Glutamatergic neuron (in vitro differentiated cells): ENCODE measurements at places on chromosomes 5 and 9. TPM values are rescaled to one million over a fixed set of nuclear protein-coding genes. Genes with fewer than 3 reads are reported as not detected.

DNA sequence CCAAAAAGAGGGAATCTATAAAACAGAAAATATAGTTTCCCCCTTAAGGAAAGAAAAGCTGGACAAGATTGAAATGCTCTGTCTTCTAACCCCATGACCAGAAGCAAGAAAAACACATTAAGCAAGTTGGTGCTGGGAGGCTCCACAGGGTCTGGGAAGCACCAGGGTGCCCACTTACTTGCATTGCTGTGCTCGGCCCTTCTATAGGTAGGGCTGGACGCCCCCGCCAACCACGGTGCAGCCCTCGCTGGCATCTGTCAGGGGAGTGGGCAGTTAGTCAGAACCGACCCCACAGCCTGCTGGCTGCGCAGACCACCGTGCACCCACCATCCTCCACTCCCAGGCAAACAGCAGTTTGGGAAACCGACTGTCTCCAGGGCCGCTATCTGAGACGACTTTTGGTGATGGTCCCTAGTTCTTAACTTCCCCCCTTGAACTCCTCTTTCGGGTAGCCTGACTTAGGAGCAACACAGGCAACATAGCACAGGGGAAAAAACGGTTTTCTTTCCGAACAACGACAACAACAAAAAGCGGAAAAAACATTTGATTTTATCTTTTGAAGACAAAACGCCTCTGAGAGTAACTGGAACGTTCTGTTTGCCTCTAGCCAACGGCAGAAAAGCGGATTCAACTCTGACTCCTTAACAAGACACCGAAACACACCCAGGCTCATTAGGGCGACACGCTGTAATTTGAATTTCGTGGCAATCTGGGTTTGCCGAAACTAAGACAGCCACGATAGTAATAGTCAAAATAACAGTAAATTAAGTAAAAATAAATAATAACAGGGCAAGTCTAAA is 3.9 kb downstream of the IRX2 start:
- H3K36me3 ChIP-seq = peaks cover 11% of the 10 kb centered on the region
- H3K4me1 ChIP-seq = peaks cover 30% of the 10 kb centered on the region
- H3K27ac ChIP-seq = no peak overlapping the region
- no peak for DNase-seq
- peaks cover 17% of the 10 kb centered on the region for H3K27me3 ChIP-seq
- peak overlapping the region; percentile 81 for H3K4me3 ChIP-seq

- no peaks in the 10 kb centered on the region for H3K27me3 ChIP-seq
- no peak for DNase-seq
- no peaks in the 10 kb centered on the region for H3K4me1 ChIP-seq
- no peak overlapping the region for H3K4me3 ChIP-seq
- H3K27ac ChIP-seq = no peak overlapping the region
Measured at GRCh38 chr5:132322266-132322665, 28.1 kb downstream of the SLC22A4 start.

GRCh38 chr5:61320860-61321259 is 11.2 kb upstream of the ZSWIM6 start:
- H3K27me3 ChIP-seq = peaks cover 2% of the 10 kb centered on the region
- H3K4me3 ChIP-seq = no peak overlapping the region
- H3K36me3 ChIP-seq = no peaks in the 10 kb centered on the region
- no peak overlapping the region for H3K27ac ChIP-seq
- H3K4me1 ChIP-seq = peaks cover 3% of the 10 kb centered on the region

ISL1 gene
- 152 TPM for total RNA-seq

- no peak for DNase-seq
- no peaks in the 10 kb centered on the region for H3K4me1 ChIP-seq
- no peaks in the 10 kb centered on the region for H3K27me3 ChIP-seq
- H3K36me3 ChIP-seq = no peaks in the 10 kb centered on the region
Measured at GRCh38 chr5:102418531-102418930, 80.3 kb downstream of the SLCO6A1 start.

DNA sequence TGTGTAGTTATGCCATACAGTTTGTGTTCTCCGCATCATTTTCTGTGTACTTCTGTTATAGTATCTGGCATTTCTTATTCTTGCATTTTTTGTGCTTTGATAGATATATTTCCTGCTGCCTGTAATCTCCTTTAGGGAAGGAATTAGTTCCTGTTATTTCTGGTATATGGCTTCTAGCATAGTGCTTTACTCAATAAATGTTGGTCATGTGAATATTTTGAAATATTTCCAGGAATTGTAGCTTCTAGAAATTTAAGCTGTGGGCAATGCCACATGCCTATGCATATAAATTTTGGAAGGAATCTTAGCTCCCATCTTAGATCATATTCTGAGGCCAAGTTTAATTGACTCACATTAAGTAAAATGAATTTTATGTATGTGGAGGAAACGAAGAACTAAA is 11.5 kb upstream of the PRRC1 start:
- no peaks in the 10 kb centered on the region for H3K4me1 ChIP-seq
- no peak overlapping the region for H3K27ac ChIP-seq
- no peak for DNase-seq
- H3K4me3 ChIP-seq = no peak overlapping the region
- no peaks in the 10 kb centered on the region for H3K36me3 ChIP-seq

SHISAL2B gene
- not detected for total RNA-seq

SMIM33 gene
- not detected for total RNA-seq

DNA sequence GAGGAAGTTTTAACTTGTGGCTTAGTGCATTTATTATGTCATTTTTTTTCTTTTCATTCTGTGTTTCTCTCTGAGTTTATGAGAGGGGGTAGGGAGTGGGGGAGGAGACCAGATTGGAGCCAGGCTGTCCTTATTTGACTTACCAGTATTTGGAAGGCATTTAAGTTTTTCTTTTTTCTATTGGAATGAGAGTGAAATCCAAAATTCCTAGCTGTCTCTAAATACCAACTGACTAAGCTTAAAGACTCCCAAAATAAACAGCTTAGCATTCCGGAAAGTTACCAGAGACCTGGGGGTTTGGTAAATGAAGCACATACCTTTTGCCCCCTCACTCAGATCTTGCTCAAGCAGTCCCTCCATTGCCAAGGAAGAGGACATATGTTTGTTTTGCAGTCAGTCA is 581.9 kb upstream of the BRINP1 start:
- peaks cover 7% of the 10 kb centered on the region for H3K4me1 ChIP-seq
- H3K36me3 ChIP-seq = no peaks in the 10 kb centered on the region
- H3K27ac ChIP-seq = no peak overlapping the region
- H3K4me3 ChIP-seq = no peak overlapping the region

DNA sequence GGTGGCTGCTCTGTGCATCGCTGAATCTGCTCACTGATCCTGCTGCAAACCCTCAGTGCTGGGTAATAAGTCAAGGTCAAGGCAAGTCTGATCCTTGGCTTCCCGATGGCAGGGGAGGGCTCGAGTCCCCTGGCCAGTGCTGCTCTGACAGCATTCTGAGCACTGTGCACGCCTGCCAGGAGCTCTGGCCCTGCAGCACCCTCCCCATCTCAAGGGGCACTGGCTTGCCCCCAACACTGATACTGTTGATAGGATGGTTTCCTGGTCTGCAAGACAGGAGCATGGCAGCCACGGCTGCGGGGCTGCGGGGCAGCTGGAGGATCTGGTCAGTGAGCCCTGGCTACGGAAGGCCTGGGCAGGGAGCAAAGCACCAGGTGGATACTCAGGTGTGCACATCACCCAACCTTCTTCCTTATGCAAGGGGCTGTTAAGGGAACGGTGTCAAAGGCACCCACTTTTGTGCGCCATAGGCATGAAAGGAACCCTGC is 71.8 kb downstream of the SECISBP2 start:
- peaks cover 4% of the 10 kb centered on the region for H3K4me1 ChIP-seq
- H3K36me3 ChIP-seq = peaks cover 5% of the 10 kb centered on the region
- DNase-seq = no peak
- H3K27me3 ChIP-seq = peaks cover 9% of the 10 kb centered on the region
- H3K27ac ChIP-seq = no peak overlapping the region

DNA sequence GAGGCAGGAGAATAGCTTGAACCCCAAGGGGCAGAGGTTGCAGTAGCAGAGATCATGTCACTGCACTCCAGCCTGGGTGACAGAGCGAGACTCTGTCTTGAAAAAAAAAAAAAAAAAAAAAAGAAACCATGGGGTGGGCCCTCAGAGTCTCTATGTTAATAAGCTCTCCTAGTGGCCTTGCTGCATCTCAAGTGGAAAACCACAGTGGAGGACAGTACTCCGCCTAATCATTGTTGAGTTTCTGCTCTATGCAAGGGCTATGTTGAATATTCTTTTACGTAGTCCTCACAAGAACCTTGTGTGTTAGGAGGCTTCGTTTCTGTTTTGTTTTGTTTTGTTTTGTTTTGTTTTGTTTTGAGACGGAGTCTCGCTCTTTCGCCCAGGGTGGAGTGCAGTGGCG is 48.9 kb downstream of the TJP2 start:
- H3K36me3 ChIP-seq = no peaks in the 10 kb centered on the region
- H3K4me1 ChIP-seq = no peaks in the 10 kb centered on the region
- no peak overlapping the region for H3K4me3 ChIP-seq
- DNase-seq = no peak
- no peaks in the 10 kb centered on the region for H3K27me3 ChIP-seq

DNA sequence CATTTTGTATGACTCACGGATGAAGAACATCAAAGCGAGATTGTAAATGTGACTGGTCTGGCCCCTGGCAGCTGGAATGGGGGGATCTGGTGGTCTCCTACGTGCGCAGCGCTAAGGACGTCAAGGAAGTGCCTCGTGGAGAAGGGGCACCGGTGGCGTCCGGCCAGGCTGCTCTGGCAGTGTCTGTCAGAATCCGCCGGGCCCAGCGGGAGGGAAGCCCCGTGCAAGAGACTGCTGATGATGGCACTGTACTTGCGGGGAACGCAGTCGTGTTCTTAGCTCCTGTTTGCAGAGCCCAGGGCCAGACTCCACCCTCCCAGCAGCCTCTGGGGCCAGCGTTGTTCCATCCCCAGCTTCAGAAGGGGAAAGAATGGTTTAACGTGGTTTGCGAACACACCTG is 75.5 kb downstream of the COL5A1 start:
- peaks cover 29% of the 10 kb centered on the region for H3K36me3 ChIP-seq
- peaks cover 4% of the 10 kb centered on the region for H3K4me1 ChIP-seq
- peaks cover 2% of the 10 kb centered on the region for H3K27me3 ChIP-seq
- no peak for DNase-seq

GRCh38 chr9:129278391-129279237 is 100.6 kb upstream of the IER5L start:
- H3K4me3 ChIP-seq = no peak overlapping the region

DNA sequence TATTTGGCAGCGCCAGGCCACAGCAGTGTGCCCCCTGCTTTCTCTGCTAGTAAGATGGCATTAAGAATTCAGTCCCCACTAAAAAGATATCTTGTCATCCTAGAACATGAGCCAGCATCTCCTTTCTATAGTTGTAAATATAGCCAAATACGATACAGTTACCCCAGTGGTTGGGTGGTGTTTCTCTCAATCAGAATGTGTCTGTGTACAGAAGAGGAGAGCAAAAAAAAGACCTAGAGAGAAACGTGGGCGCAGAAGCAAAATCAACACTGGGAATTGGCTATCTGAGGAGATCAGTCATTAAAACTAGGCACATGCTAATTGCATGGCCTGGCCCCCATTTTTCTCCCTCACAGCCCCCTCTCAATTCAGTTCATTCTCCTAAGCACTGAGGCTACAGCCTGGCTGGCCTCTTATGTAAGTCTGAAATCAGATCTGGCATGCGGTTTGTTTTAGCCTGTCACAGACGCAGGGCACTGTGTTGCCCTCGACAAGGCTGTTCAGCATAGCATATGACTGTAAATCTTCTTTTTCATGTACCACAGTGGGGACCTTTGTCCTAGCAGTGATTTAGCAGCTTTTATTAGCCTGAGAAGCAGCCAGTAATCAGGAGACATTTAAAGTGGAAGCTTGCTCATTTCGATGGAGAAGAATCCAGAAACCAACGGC is 57.8 kb downstream of the RORB start:
- no peak for DNase-seq
- H3K36me3 ChIP-seq = no peaks in the 10 kb centered on the region
- H3K27ac ChIP-seq = no peak overlapping the region
- no peak overlapping the region for H3K4me3 ChIP-seq
- H3K4me1 ChIP-seq = no peaks in the 10 kb centered on the region
- no peaks in the 10 kb centered on the region for H3K27me3 ChIP-seq

DNA sequence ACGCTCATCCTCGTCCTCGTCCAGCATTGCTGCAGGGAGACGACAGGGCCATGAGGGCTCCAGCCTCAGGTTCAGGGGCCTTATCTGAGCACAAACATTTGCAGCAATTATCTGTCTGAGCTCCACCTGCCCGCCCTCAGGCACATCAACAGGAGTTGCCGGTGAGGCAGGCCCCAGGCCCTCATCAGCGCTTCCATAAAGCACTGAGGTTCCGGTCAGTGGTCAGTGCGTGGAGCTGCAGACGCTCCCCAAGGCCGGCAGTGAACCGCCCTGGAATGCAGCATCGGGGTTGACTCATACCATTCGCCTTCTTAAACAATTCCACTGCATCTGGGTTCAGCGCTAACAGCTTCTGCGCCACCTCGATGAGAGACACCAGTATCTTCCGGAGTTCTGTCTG is 15.2 kb downstream of the UBAC1 start:
- no peak overlapping the region for H3K4me3 ChIP-seq
- peaks cover 4% of the 10 kb centered on the region for H3K27me3 ChIP-seq
- no peak for DNase-seq
- peaks cover 4% of the 10 kb centered on the region for H3K36me3 ChIP-seq

QRFP gene
- not detected for total RNA-seq

GRCh38 chr9:101513351-101513750 is 20.3 kb upstream of the RNF20 start:
- no peaks in the 10 kb centered on the region for H3K36me3 ChIP-seq
- no peaks in the 10 kb centered on the region for H3K27me3 ChIP-seq
- no peak overlapping the region for H3K4me3 ChIP-seq
- no peak overlapping the region for H3K27ac ChIP-seq
- DNase-seq = no peak

GRCh38 chr5:139150367-139150999 is 47.7 kb downstream of the SIL1 start:
- no peak for DNase-seq
- no peaks in the 10 kb centered on the region for H3K36me3 ChIP-seq
- H3K27ac ChIP-seq = no peak overlapping the region

DNA sequence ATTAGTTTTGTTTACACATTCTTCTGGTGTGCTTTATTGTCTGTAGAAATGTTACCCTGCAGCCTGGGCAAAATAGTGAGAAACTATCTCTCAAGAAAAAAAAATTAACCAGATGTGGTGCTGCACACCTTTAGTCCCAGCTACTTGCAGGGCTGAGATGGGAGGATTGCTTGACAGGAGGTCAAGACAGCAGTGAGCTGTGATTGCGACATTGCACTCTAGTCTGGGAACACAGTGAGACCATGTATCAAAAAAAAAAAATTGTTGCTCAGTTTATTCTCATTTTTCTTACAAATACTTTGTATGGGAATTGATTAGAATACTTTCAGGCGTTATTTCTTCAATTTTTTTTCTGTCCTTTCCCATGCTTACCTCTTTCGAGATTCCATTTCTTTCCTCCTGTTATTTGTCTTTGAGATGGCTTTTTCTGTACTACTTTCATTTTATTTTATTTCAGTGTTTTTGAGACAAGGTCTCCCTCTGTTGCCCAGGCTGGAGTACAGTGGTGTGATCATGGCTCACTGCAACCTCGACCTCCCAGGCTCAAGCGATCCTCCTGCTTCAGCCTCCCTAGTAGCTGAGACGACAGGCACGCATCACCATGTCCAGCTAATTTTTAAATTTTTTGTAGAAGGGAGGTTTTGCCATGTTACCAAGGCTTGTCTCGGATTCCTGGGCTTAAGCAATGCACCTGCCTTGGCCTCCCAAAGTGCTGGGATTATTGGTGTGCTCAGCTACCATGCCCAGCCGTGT is 24.9 kb downstream of the TENT2 start:
- no peak overlapping the region for H3K4me3 ChIP-seq
- no peaks in the 10 kb centered on the region for H3K36me3 ChIP-seq
- no peaks in the 10 kb centered on the region for H3K27me3 ChIP-seq
- H3K4me1 ChIP-seq = no peaks in the 10 kb centered on the region
